CD8-positive, alpha-beta memory T cell (primary cell): ENCODE measurements at places on chromosomes 11 and 22. TPM values are rescaled to one million over a fixed set of nuclear protein-coding genes. Genes with fewer than 3 reads are reported as not detected.

OR2AG1 gene
- not detected for total RNA-seq

MRE11 gene
- total RNA-seq = 39.8 TPM

BIRC3 gene
- total RNA-seq = 191 TPM

APOA5 gene
- not detected for total RNA-seq

CRYAB gene
- not detected for total RNA-seq

PTDSS2 gene
- total RNA-seq = 26.2 TPM

ANGPTL5 gene
- total RNA-seq = not detected

NAALADL1 gene
- 13.3 TPM for total RNA-seq

OR10A2 gene
- not detected for total RNA-seq

PPFIBP2 gene
- total RNA-seq = 4.4 TPM

ADAMTS8 gene
- total RNA-seq = not detected

DNA sequence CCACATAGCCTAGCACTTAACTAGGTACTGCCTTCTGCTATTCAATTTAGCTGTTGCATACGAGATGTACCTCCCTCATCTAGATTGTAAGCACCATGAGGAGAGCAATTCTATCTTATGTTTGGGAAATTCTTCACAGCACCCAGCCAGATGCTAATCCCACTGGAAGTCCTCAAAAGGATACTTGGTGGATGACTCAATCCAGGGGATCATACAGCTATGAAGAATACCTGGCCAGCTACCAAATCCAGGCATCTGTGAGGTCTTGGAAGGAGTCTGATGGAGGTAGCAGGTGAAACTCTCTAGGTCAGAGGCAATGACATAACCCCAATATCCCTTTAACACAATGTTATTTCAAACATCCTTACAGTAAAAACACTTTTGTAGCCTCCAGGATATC is 167.8 kb upstream of the NCAM1 start:
- DNase-seq = no peak

- no peak for DNase-seq
Measured at GRCh38 chr11:94002226-94002625, 18.9 kb upstream of the HEPHL1 start.

- no peak for DNase-seq
Measured at GRCh38 chr22:43928468-43928867, 4.9 kb downstream of the PNPLA3 start.

- DNase-seq = no peak
Measured at GRCh38 chr11:16412525-16413172, 56.3 kb upstream of the SOX6 start.

GRCh38 chr11:34552270-34552669 is 38.7 kb upstream of the ELF5 start:
- DNase-seq = no peak

- DNase-seq = no peak
Measured at GRCh38 chr11:83355391-83355790, 69.2 kb upstream of the CCDC90B start.

DNA sequence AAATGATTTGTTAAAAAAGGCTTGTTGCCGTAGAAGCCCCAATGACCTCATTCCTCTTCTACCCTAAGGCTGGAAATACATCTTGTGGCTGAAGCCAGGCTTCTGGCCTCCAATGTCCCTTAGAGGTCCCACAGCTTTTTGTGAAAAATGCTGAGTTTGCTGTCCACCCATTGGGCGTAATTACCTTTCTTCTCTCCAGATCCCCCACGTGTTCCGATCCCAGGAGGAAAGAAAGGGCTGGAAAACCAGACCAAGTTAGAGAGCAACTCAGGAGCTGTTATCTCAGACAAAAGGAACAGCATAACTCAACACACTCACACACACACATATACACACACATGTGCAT is 154.2 kb downstream of the MIAT start:
- no peak for DNase-seq

DNA sequence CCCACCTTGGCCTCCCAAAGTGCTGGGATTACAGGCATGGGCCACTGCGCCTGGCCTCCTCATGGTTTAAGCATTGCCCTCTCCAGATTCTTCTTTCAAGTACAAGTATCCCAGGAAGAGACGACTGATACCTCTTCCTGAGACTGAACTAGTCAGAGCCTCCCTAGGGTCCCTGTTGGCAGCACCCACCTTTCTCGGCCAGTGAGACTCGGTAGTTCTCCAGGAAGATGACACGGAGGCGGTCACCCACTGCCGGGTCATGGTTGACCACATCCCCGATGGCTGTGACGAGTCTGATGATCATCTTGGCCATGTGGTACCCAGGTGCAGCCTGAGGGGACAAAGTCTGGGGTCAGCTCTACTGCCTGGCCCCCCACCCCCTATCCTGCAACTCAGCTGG is 7.2 kb upstream of the RASGRP2 start:
- no peak for DNase-seq

DNA sequence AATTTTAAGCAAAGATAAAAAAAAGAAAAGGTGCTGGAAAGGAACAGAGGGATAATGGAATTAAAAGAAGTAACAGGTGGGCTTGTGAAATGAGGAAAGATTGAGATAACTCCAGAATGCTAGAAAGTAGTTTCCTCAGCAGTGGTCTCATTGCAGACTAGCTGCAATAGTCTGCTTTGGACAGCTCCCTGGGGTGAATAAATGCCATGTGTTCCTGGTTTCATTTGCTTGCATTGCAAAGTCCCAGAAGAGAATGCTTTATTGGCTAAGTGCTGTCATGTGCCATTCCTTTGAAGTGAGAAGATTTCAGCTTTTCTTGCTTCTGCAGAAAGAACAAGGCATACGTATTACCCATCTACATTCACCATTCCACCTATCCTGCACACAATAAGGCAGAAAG is 478.8 kb upstream of the RAG2 start:
- DNase-seq = no peak
